A172 (cell line): ENCODE measurements at places on chromosomes 6 and 20. TPM values are rescaled to one million over a fixed set of nuclear protein-coding genes. Genes with fewer than 3 reads are reported as not detected.

The IP6K3 gene
- total RNA-seq = 6.8 and 6.9 TPM in 2 replicates

GRCh38 chr6:45738057-45738455 lies 277.6 kb downstream of the CLIC5 start:
- DNase-seq = no peak

- no peak for DNase-seq
Measured at GRCh38 chr20:58993332-58994248, 12.5 kb downstream of the NELFCD start.

The CEP162 gene
- total RNA-seq = 8.0 and 19.5 TPM in 2 replicates

GRCh38 chr6:145885431-145885830 lies 70.8 kb upstream of the FBXO30 start:
- no peak for DNase-seq

- DNase-seq = peak; percentile 11
Measured at GRCh38 chr20:13930281-13930680, 60.1 kb downstream of the SEL1L2 start.

GRCh38 chr6:82072121-82072521 lies 175.4 kb downstream of the IBTK start:
- no peak for DNase-seq

The ACTL10 gene
- total RNA-seq = not detected in 2 replicates

DNA sequence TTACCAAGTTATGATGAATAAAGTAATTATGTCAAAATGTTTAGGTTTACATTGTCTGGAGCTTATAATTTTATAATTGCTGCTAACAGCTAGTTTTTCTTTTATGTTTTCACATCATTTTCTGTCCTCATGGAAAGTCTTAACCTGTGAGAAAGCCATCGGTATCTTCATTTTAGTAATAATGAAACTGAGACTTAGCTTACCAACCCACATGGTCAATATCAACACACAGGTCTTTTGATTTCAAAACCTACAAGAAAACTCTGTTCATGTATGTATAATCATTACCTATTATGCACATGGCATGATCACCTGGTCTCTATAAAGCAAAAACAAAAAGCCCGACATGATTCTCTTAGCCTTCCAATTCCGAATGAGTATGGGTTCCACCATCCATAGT lies 61.9 kb downstream of the KCNQ5 start:
- DNase-seq = no peak

GRCh38 chr20:59777331-59777725 lies 156.1 kb downstream of the SYCP2 start:
- DNase-seq = no peak

The PTCHD4 gene
- 0.38 and 1.4 TPM in 2 replicates for total RNA-seq

- DNase-seq = no peak
Measured at GRCh38 chr20:46377518-46377917, 28.9 kb downstream of the ELMO2 start.

- DNase-seq = no peak
Measured at GRCh38 chr6:110322874-110323242, 35.3 kb downstream of the METTL24 start.

The BPIFB2 gene
- not detected in 2 replicates for total RNA-seq

- DNase-seq = no peak
Measured at GRCh38 chr6:167079853-167080297, 43.0 kb upstream of the CCR6 start.

GRCh38 chr6:72742001-72742673 lies 120.3 kb downstream of the KCNQ5 start:
- DNase-seq = no peak

The TRIM38 gene
- total RNA-seq = 5.2 and 6.4 TPM in 2 replicates

GRCh38 chr6:45608252-45608913 lies 230.6 kb upstream of the SUPT3H start:
- peak; percentile 95 for DNase-seq

DNA sequence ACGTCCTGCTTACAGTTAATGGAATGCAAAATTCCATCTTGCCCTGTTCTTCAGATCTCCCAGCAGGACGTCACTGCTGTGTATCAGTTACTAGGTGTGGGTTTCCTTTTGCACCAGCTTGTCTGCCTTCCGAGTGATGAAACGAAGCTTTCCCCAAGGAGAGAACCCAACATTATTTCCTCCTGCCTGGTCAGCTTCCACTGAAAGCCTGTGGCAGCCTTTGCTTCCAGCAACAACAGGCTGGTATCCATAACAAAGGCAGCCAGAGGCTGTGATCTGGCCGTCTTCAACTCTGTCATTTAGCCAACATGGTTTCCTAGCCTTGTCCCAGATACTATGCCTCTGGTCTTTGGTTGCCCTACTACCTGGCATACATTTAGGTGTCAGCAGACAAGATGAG lies 78.9 kb upstream of the HEY2 start:
- no peak for DNase-seq

- DNase-seq = no peak
Measured at GRCh38 chr20:64050261-64051032, 1.0 kb upstream of the SOX18 start.

The SIM1 gene
- not detected in 2 replicates for total RNA-seq

DNA sequence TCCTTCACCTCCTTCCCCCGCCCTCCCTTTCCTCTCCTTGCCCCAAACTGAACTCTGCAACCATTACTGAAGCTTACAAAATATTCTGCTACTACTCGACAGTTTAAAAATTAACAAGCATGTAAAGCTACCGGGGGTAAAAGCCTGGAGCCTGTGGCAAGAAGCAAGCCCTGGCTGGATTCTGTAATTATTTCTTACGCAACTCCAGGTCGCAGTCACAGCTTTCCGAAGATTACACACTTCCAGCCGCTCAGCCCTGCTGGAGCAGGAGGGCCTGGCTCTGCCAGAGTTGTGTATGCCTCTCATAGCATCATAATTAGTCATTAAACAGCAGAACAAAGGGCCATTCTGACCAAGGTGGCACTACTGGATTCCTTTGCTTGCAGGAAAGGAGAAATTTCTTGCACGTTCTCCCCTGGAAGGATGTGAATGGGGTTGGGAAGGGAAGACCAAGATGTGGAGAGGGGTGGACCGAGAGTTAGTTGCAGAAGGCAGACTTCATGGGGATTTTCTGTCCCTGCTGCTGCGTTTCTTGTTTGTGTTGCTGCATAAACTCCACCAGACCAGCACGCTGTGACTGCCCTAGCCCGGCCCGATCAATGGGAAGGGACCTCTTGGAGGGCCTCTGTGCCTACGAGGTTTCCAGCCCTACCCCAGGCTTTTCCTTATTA lies 23.6 kb downstream of the FOXQ1 start:
- DNase-seq = peak; percentile 93

The CST7 gene
- total RNA-seq = not detected in 2 replicates

The C6orf52 gene
- total RNA-seq = 15.2 and 16.5 TPM in 2 replicates

GRCh38 chr6:6655805-6656251 lies 67.3 kb downstream of the LY86 start:
- DNase-seq = no peak

- DNase-seq = no peak
Measured at GRCh38 chr6:21653905-21654304, 60.4 kb downstream of the SOX4 start.

The BANF2 gene
- not detected in 2 replicates for total RNA-seq

- no peak for DNase-seq
Measured at GRCh38 chr20:20614391-20614790, 98.1 kb downstream of the RALGAPA2 start.

DNA sequence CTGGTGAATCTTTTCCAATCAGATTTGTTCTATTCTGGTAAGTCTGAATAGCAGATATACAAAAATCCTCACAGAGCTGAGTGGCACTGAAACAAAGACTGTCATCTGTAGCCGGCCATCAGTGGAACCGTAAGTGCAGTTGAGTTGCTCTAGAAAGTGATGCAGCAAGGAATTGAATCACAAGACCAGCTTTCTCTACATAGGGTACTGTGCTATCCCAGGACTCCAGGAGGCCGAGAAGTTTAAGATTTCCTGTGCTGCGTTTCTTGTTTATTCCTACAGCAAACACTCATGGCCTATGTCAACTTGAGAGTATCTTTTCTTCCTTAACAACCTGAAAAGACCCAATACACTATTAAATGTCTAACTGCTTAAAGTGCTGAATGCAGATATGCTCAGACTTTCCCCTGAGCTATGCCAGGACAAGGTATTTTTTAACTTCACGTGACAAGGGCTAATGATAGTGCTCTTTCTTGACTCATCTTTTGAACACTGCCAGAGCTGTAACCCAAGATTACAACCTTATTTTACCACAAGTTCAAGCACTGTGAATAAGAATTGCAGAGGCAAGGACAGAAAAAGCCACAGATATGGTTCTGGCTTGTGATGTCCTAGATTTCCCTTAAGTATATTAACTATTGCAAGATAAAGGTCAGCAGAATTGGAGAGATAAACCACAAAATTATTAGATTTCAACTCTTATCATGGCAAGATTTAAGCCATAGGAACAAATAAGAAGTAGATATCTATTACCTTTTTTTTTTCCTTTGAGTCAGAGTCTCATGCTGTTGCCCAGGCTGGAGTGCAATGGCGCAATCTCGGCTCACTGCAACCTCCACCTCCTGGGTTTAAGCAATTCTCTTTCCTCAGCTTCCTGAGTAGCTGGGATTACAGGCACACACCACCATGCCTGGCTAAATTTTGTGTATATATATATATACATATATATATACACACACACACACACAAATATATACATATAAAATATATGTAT lies 71.6 kb downstream of the GJA1 start:
- no peak for DNase-seq

DNA sequence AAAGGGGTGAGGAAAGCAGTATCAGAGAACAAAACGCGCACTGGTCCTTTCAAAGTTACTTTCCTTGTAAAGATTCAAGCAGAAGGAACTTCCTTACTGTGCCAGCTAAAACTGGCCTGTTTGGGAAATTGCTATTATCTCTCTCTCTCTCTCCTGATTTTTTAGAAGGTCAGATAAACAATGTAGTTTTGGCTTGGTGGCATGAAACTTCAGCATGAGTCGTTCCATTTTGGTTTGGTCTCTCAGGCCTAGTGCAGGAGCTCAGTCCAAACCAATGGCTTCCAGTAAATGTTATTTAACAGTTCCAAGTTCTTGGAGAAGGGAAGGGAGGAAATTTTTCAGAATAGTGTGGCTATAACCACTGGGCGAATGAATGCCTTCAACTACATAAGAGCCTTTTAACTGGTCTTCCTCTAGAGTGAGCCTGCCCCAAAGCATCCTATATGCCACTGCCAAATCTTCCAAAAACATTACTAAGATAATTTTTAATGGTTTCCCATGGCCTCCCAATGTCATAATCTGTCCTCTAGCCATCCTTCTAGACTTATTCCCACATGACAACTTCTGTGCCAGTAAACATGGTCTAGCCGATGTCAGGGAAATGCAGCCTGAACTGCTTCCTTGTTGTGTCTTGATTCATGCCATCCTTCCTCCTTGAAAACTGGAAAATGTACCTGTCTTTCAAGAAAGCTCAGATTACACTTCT lies 9.1 kb upstream of the SNX9 start:
- peak; percentile 49 for DNase-seq

GRCh38 chr6:37209461-37210205 lies 39.7 kb downstream of the PIM1 start:
- no peak for DNase-seq

DNA sequence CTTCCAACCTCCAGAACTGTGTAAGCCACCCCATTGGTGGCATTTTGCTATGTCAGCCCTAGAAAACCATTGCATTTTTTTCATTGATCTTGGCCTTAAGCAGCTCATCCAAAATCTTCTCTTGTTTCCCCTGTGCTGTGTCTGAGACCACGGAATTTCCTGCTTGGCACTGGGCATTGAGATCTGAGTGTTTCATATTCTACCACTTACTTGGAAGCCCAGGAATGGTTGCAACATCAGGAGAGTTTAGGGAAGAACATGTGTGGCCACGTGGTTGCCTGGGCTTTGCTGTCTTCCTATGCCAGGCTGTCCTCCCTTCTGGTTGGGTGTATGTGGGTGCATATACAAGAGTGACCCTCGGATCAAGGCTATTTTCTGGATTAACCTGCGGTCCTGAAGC lies 139.3 kb upstream of the PMEPA1 start:
- DNase-seq = no peak

- DNase-seq = no peak
Measured at GRCh38 chr6:33633462-33634158, 12.5 kb downstream of the ITPR3 start.

GRCh38 chr6:56891754-56892153 lies 63.2 kb upstream of the BEND6 start:
- no peak for DNase-seq

- DNase-seq = no peak
Measured at GRCh38 chr20:3378138-3378537, 29.3 kb downstream of the DNAAF9 start.

GRCh38 chr20:49505518-49505917 lies 23.1 kb upstream of the KCNB1 start:
- peak; percentile 56 for DNase-seq

The GTF2H4 gene
- total RNA-seq = 8.9 and 24.9 TPM in 2 replicates

DNA sequence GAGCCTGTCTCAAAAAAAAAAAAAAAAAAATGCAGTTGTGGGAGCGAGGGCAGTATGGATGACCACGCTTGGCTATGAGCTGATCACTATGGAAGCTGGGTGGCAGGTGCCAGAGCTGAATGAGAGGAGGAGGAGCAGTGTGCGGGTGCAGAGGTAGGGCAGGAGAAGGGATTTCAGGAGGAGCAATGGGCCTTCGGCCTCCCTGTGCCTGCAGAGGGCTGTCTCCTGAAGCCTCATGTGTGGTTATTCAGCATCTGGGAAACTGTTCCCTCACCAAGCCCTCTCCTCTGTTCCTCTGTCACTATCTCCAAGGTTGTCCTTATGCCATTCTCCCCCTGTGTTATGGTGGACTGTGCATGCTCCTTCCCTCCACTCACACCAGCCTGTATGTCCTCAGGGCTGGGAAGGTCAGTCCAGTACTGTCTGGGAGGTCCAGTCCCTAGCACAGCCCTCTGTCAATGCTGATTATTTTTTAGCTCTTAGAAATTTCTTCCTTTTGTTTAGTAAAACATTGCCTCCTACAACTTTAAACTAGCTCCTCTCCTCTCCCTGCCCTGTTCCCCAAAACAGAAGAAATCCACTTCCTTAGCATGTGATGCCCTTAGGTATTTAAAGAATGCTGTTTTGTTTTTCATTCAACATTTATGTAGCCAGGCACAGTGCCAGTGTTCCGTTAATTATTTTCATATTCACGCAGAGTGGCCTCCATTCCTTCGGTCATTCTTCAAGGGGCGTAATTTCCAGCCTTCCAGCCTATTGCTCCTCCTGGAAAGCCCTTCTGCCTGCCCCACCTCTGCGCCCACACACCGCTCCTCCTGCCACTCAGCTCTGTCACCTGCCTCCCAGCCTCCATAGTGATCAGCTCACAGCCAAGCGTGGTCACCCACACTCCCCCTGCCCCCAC lies 48.9 kb downstream of the CNBD2 start:
- DNase-seq = peak; percentile 80

DNA sequence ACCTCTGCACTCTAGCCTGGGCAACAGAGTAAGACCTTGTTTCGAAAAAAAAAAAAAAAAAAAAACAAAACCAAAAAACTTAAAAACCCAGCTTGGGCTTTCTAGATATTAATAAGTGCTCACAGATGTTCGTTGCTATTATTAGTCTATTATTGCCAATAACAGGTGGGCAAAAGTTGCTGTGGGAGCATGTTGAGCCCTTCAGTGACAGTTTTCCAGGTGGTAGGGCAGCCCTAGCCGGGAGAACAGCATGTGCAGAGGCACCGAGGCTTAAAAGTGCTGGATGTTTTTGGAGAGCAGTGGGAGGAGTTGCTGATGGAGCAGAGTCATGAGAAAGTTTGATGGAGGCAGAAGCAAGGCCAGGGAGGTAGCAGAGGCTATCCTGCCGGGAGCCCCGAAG lies 4.4 kb downstream of the PPP1R16B start:
- no peak for DNase-seq

GRCh38 chr6:147774856-147775255 lies 266.4 kb downstream of the SAMD5 start:
- no peak for DNase-seq

The LRRC73 gene
- 1.2 and 2.3 TPM in 2 replicates for total RNA-seq
